ENCODE measurements at places on chromosomes 6 and 20. TPM values are rescaled to one million over a fixed set of nuclear protein-coding genes. Genes with fewer than 3 reads are reported as not detected.

MLIP gene
- total RNA-seq = 21.6 TPM

DNA sequence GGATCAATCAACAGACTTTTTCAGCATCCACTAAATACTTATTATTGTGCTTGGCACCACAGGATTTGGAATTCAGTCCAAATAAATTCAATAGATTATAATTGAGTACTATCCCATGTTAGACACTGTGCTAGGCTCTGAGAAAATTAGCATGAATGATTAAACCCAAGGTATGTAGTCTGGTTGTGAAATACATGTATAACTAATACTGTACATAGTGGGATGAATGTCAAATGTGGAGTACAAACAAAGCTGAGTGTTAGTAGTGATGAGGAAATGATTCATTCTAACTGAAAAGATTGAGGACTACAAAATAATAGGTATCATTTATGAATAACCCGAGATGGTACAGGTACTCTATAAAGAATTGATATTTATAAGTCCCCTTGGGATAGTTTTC, 111.9 kb upstream of the FLRT3 start:
- no peaks in the 10 kb centered on the region for H3K27me3 ChIP-seq
- H3K4me1 ChIP-seq = no peaks in the 10 kb centered on the region
- H3K36me3 ChIP-seq = no peaks in the 10 kb centered on the region
- no peak for DNase-seq
- H3K27ac ChIP-seq = no peak overlapping the region

CEP57L1 gene
- 30.9 TPM for total RNA-seq

PRL gene
- total RNA-seq = 0.13 TPM

DNA sequence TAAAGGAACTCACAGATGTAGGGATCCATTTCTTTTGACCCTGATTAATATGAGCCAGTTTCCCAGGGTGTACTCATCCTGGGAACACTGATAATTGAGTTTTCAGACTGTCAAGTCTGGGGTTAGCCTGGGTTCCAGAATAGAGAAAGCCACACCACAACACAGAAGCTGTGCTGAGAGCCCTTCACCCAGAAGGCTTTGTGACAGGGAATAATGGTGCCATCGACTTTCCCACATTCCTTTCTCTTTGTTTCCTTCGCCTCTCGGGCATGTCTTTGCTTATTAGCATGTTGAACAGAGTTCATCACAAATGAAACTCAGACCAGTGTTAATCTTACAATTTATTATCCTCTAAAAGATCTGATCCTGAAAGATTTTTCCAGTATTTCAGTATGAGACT, 95.0 kb downstream of the TCP11 start:
- peaks cover 77% of the 10 kb centered on the region for H3K4me1 ChIP-seq
- no peaks in the 10 kb centered on the region for H3K27me3 ChIP-seq
- no peak overlapping the region for H3K4me3 ChIP-seq
- peaks cover 6% of the 10 kb centered on the region for H3K36me3 ChIP-seq
- no peak for DNase-seq

NOX3 gene
- not detected for total RNA-seq

DNA sequence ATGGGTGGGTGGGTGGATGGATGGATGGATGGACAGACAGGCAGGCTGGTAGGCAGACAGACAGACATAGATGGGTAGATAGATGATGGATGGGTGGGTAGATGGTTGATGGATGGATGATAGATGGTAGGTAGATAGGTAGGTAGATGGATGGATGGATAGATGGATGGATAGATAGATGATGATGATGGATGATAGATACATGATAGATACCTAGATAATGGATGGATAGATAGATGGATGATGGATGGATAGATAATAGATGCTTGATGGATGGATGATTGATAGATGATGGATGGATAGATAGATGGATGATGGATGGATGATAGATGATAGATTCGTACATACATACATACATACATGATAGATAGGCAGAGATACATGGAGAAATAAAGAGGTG, 368.1 kb downstream of the CDH4 start:
- peaks cover 5% of the 10 kb centered on the region for H3K4me1 ChIP-seq
- peaks cover 8% of the 10 kb centered on the region for H3K27me3 ChIP-seq
- no peak overlapping the region for H3K27ac ChIP-seq
- H3K4me3 ChIP-seq = no peak overlapping the region
- no peaks in the 10 kb centered on the region for H3K36me3 ChIP-seq

DNA sequence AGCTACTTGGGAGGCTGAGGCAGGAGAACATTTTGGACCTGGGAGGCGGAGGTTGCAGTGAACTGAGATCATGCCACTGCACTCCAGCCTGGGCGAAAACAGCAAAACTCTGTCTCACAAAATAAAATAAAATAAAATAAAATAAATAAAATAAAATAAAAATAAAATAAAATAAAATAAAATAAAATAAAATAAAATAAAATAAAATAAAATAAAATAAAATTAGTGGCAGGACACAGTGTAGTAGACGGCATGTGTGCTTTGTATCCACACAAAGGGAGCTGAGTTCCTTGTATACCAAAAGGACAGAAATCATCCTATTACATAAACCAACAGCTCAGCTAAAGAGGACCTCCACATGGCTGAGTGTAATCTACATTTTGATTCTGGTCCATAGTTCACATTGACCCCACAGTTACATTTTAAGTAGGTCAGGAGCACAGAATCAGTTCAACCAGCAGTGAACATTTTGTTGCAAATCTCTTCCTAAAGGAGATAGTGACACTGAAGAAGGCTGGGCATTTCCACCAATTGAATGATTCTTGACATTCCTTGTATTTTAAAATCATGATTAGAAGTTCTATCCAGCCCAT, 91.7 kb upstream of the MAP7 start:
- DNase-seq = no peak
- peaks cover 2% of the 10 kb centered on the region for H3K4me1 ChIP-seq
- H3K4me3 ChIP-seq = no peak overlapping the region

FOXF2 gene
- 0.22 TPM for total RNA-seq

DNA sequence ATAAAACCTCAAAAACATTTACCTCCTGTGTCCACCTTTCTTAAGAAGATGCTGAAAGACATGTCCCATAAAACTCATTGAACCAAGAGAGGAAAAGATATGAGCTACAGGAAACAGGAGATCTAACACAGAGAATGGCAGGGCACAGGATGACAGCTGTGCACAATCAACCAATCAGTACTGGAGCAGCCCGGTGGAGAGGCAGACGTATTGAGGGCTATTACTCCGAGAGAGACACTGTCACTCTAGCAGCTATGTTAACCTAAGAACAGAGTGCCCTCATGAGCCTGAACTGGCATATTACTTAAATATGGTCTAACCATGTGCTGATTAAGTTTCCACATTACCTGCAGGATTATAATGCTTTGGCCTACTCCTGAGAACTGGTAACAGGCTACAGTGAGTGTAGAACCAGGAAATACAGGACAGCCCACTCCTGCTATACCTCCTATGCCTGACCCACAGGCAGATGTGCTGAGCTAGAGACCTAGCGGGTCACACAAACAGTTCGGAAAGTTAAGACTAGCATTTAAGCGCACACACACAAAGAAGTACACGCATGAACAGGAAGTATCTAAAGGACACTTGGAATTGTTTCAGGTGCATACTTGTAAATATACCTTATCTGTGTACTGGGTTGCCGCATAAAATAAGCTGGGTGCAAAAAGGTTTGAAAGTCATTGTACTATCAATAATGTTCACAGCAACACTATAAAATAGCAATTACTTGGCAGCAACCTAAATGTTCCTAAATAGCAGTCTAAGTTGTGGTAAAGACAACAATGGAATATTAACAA, 199.3 kb upstream of the SHLD1 start:
- H3K36me3 ChIP-seq = peaks cover 39% of the 10 kb centered on the region
- H3K27me3 ChIP-seq = no peaks in the 10 kb centered on the region
- H3K27ac ChIP-seq = no peak overlapping the region
- no peak overlapping the region for H3K4me3 ChIP-seq
- H3K4me1 ChIP-seq = no peaks in the 10 kb centered on the region

DNA sequence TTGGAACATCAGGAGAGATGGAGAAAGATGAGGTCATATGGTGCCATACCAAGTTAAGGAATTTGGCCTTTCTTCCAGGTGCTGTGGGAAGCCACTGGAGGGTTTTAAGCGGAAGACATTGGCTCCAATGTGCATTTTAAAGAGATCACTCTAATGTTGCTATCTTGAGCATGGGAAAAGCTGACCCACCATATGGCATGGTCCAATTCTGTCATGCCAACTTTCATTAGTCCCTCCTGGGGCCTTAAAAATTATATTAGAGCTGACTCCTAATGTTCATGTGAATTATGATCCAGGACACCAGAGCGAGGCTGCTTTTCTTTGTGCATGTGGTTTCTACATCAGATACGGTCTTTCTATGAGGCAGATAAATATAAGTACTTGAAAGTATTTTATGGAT, 335.0 kb upstream of the TSHZ2 start:
- no peak for DNase-seq
- no peaks in the 10 kb centered on the region for H3K27me3 ChIP-seq
- H3K27ac ChIP-seq = no peak overlapping the region
- H3K4me3 ChIP-seq = no peak overlapping the region

GRCh38 chr6:168397012-168397411, 44.0 kb upstream of the SMOC2 start:
- H3K27ac ChIP-seq = no peak overlapping the region
- H3K36me3 ChIP-seq = no peaks in the 10 kb centered on the region
- peaks cover 19% of the 10 kb centered on the region for H3K4me1 ChIP-seq

DNA sequence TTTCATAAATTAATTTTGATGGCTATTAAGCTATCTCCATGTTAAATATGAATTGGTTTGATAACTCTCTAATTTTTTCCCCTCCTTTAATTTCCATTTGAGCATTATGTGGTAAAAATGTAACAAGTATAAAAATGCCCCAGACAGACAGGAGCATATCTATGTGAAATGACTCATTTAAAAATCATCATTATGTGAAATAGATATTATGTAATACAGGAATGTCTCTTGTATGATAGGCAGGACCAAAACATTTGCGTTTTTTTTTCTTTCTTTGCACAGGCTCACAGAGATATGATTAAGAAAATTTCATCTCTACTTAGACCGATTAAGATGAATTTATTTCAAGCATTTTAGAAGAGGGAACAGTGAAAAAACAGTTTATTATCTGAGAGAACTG, 95.8 kb downstream of the AKAP7 start:
- no peaks in the 10 kb centered on the region for H3K27me3 ChIP-seq
- H3K4me3 ChIP-seq = no peak overlapping the region
- H3K27ac ChIP-seq = no peak overlapping the region
- no peaks in the 10 kb centered on the region for H3K4me1 ChIP-seq

GRCh38 chr6:150777736-150778135, 87.8 kb upstream of the MTHFD1L start:
- DNase-seq = no peak
- H3K4me1 ChIP-seq = no peaks in the 10 kb centered on the region
- no peak overlapping the region for H3K27ac ChIP-seq

GRCh38 chr6:120378582-120379220, 955.6 kb downstream of the TBC1D32 start:
- H3K27me3 ChIP-seq = no peaks in the 10 kb centered on the region
- H3K4me3 ChIP-seq = no peak overlapping the region
- DNase-seq = peak; percentile 29
- no peaks in the 10 kb centered on the region for H3K4me1 ChIP-seq

- no peak overlapping the region for H3K27ac ChIP-seq
- DNase-seq = no peak
- H3K27me3 ChIP-seq = no peaks in the 10 kb centered on the region
- no peak overlapping the region for H3K4me3 ChIP-seq
- no peaks in the 10 kb centered on the region for H3K36me3 ChIP-seq
Observed at GRCh38 chr6:108751851-108752732, 96.1 kb upstream of the ARMC2 start.

PARD6B gene
- total RNA-seq = 0.93 TPM

DNA sequence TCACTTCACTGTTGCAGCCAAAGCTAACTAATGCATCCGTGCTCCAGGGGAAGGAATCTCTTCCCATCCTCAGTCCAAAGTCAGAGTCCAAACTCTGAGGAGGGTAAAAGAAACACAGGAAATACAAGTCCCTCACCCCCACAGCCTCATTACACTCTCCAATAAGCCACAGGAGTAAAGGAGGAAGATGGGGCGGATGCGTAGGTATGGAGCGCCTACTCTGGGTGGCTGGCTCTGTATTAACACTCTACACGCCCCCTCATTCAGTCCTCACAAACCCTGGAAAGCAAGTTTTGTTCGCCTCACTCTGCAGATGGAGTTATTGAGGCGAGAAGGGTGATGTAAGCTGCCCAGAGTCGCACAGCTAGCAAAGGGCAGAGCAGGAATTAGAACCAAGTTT, 242.9 kb downstream of the NRN1 start:
- no peaks in the 10 kb centered on the region for H3K36me3 ChIP-seq
- peaks cover 48% of the 10 kb centered on the region for H3K4me1 ChIP-seq
- H3K27ac ChIP-seq = peak overlapping the region; percentile 92
- no peaks in the 10 kb centered on the region for H3K27me3 ChIP-seq
- no peak overlapping the region for H3K4me3 ChIP-seq

All from muscle of leg (tissue), 16 donors.